ENCODE measurements at places on chromosomes 7 and 10.

GRCh38 chr7:119903085-119903484 is 369.9 kb upstream of the KCND2 start:
- DNase-seq, result no peak

GRCh38 chr10:124732931-124733570 is 11.1 kb downstream of the FAM53B start:
- DNase-seq, result no peak

GRCh38 chr7:43431020-43431595 is 151.8 kb upstream of the STK17A start:
- DNase-seq, result no peak

DNA sequence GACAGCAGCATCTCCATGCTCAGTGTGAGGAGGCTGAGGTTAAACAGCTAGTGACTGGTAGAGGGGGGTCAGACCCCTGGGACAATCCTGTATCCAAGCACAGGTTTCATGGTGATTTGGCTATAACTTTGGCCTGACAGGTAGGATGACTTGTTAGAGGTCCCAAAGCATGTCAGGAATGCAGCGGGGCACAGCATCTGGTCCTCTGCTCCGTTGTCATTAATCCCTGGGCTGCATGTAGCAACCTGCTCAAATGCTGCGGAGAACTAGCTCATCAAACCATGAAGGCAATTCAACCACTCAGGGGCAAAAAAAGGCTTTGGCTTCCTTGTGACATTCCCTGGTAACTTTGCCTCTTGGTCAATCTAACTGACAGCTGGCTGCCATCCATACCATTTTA is 26.8 kb downstream of the WNT2 start:
- DNase-seq, result no peak

DNA sequence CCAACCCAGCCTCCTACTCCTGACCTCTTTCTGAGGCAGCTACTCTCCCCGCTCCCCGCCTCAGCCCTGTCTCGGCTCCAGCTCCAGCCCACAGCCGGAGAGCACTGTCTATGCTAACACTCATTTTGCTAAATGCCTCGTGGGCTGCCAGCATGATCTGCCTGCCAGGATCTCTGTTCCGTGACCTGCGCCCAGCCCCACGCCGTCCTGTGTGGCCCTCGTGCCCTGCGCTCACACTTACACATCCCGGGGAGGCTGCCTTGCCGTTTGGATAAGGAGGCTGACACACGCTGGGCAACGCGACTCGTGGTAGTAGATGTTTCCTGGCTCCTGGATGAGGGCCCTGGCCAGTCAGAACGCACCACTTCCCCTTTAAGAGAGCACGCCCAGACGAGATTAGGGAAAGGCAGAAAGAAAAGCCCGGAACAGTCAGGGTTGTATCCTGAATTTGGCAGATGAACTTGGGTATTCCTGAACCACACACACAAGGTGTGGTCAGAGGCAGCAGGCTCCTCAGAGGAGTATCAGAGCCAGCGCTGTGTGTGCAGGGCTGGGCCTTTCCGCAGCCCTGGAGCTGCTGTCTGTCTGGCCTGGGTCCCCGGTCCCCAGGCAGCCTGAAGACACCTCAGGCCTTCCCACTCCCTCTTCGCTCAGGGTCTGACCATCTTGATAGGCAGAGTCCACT is 97.7 kb upstream of the EFCAB10 start:
- no peak for DNase-seq
